Femur (tissue), 1 donor: ENCODE measurements at places on chromosomes 12 and 14.

- DNase-seq: no peak
Observed at GRCh38 chr14:98694541-98694940, 577.5 kb downstream of the BCL11B start.

DNA sequence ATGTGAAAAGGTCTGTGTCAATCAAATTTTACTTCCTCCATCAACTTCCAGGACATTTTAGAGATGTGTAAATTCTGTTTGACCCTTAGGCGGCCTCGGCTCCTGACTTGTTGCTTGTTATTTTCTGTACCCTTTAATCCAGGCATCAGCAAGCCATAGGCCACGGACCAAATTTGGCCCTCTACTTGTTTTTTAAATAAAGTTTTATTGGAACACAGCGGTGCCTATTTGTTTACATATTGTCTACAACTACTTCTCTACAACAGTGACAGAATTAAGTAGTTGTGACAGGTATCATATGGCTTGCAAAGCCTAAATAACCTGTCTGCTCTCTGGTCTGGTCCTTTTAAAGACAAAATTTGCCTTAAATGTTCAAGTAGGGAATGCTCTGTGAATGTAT is 132.1 kb downstream of the AACS start:
- DNase-seq: no peak

DNA sequence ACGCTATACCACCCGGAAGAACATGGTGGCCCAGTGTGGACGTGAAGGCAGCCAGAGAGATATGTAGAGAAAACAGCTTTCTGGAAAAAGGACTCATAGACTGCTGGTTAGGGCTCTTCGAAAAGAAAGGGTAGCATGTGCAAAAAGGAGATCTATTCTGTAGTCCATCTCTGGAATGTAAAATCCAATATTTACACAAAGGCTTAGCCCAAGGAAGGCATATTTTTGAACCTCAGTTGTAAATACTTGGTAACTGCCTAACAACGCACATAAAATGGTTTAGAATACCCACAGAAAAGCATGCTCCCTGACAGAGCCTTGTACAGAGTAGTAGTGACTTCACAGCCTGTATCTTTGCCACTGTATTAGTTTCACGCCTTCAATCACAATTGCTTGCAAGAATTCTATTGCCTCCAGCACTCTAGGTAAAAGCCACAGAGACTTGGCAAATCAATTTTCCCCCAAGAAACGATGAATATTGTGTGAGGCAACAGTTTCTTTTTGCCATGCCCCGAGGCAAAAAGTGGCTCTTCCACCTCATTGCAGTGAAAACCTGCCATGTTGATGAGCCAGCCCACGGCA is 59.2 kb downstream of the TRIM9 start:
- DNase-seq: no peak

DNA sequence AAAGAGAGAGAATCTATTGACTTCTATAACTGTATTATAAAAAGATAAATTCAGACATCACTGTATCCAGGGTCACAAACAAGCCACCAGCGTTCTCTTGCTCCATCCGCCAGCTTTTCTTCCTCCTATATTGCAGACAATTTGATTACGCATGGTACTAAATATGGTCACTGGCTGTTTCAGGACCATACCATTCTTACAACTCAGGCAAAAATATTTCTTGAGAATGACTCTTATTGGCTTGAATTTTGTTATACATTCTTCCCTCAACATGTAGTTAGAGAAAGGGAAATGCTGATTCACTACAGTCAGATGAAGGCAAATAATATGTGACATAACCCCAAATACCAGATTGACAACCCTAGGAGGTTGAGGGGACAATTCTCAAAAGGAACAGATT is 101.3 kb downstream of the SLC6A15 start:
- no peak for DNase-seq

- no peak for DNase-seq
Observed at GRCh38 chr12:42135259-42135814, 9.3 kb downstream of the GXYLT1 start.

DNA sequence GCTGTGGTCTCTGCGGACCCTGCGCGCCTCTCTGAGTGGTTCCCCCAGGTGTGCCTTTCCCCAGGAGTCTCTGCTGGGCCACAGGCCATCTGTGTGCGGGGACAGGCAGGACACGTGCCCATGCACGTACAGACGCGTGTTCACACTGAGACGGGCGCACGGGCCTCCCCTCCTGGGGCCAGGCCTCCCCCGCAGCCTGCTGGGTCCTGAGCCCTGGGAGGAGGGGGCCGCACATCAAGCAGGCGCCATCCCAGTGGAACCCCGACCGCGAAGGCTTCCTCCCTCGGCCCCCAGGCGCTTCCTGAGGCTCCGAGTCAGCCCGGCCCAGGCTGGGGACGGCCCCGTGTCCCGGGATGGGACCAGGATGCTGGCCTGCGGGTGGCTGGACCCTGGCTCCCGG is 39.7 kb downstream of the LRCOL1 start:
- no peak for DNase-seq

DNA sequence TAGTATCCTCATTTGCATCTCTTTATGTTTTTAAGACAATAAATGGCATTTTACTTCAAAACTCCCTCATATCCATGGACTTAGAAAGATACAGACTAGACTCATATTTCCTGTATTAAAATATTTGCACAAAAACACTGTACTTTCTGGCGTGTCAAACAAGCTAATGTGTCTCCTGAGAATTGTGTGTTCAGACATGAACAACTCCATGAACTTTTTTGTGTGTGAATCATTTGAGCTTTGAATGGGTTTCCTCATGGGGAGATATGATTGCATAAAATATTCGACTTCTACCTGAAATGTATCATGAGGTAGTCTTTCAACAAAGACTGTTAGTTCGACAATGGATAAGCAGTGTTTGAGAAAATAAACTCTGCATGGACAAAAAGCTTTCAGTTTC is 58.8 kb downstream of the TMEM30B start:
- no peak for DNase-seq

- no peak for DNase-seq
Observed at GRCh38 chr14:33393895-33394368, 455.3 kb downstream of the NPAS3 start.

- DNase-seq: no peak
Observed at GRCh38 chr14:68888025-68888850, 90.9 kb downstream of the ACTN1 start.

DNA sequence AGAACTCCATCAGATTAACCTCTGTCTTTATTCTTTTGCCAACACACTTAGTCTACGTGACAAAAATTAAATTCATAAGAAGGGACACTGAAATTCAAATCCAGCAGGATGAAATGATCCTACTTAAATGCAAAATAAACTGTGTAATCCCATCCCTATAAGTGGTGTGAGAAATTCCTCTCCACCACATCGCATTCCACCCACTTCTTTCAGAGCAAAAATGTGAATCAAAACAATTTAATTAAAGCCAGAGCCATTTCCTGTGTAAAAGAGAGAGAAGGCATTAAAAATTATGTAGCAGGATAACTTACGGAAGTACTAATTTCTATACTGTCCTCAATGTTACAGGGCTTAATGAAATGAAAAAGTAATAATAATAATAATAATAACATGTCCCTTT is 844.3 kb downstream of the GALC start:
- DNase-seq: no peak

- no peak for DNase-seq
Observed at GRCh38 chr12:83318386-83319098, 631.8 kb downstream of the TMTC2 start.

DNA sequence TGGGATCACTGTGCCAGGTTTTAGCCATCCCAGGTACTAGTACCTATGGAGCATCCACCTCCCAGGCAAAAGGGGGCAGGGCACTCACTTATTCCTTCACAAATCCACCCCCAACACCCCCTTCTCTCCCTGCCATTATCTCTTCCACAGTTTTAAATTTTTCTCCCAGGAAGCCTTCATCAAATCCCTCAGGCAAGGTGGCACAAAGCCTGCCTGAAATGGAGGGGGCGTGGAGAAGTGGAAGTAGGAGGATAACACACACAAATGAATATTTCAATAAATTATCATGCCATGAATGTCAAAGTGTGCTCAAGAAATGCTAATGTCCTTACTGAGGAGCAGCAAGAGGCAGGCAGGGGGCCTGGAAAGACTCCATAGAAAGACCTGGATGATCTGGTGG is 4.7 kb upstream of the CHST11 start:
- no peak for DNase-seq

DNA sequence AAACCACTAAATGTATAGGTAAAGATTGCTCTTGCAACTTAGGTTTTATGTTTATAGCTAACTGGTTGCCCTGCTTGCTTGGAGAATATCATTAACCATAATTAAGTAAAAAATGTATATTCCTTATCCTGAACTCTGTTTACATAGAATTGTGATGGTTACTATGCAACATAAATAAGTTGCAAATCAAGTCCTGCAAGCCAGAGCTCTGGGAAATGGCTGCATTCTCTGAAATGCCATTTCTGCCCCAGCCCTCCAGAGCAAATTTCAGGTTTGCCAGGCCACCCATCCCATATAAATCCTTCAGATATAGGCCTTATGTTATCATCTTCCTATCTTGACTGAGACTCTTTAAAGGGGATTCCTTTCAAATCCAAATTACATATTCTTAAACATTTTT is 118.4 kb upstream of the MYF6 start:
- DNase-seq: no peak

DNA sequence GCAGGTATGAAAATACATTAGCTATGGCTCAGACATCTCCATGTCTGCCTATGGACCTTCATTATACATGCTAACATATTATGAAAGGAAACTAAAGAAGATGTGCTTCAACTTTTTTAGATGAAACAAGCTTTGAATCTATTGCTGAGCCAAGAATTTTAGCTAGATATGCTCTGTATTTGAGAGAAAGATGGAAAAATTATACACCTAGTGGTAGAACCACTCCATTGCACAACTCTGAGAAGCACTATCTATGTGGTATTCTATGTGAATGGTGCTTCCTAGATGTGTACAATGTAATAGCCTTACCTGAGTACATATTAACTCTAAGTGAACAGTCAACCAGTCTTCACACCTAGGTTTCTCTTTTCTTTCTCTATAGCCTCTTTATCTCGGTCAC is 17.3 kb downstream of the EPYC start:
- no peak for DNase-seq

DNA sequence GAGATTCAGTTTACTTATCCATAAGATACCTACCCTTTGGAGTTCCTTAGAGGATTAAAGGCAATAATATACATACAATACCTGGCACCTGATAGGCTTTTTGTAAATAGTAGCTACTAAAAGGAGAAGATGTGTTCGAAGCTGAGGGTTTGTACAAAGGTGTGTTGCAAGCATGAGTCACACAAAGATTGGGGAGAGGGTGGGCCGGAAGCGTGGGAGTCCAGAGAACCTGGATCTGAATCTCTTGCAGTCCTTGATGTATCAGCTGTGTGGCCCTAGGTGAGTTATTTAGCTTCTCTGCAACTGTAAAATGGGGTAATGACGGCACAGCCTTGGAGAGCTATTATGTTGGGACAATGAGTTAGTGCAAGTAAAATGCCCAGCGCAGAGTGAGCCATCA is 61.6 kb upstream of the PSMC1 start:
- no peak for DNase-seq

GRCh38 chr12:23464241-23464812 is 485.1 kb downstream of the SOX5 start:
- no peak for DNase-seq

DNA sequence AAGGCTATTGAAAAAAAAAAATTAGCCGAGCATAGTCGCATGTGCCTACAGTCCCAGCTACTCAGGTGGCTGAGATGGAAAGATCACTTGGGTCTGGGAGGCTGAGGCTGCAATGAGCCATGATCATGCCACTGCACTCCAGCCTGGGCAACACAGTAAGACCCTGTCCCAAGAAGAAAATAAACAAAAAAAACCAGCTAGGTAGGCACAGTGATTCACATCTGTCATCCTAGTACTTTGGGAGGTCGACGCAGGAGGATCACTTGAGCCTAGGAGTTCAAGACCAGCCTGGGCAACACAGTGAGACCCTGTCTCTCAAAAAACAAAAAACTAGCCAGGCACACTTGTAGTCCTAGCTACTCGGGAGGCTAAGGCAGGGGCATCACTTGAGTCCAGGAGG is 8.2 kb downstream of the SARNP start:
- DNase-seq: no peak

- DNase-seq: no peak
Observed at GRCh38 chr12:11906286-11906935, 164.3 kb upstream of the BCL2L14 start.

- no peak for DNase-seq
Observed at GRCh38 chr12:54404061-54405004, 14.7 kb downstream of the ITGA5 start.

- no peak for DNase-seq
Observed at GRCh38 chr14:95664066-95664465, 22.2 kb upstream of the TCL1B start.

GRCh38 chr14:101022916-101023435 is 119.5 kb upstream of the RTL1 start:
- DNase-seq: peak; percentile 16

GRCh38 chr14:20472536-20473169 is 3.4 kb downstream of the PNP start:
- no peak for DNase-seq

GRCh38 chr12:69658203-69658602 is 40.9 kb downstream of the BEST3 start:
- DNase-seq: no peak

DNA sequence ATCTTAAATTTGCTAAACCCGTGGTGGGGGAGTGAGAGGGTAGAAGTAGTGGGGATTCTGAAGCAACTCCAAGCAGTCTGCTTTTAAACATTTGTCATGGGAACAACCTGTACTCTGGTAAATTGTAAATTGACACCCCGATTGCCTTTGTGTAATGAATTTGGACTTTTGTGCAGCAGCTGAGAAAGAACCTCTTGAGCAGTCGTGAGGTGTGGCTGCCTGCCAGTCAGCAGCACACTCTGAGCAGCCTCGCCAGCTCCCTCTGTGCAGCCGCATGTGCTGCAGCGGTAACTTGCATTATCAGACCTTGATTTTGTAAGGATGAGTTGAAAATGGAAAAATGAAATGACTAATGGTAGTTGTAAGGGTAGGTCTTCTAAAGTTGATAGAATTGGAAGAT is 74.3 kb downstream of the SUSD6 start:
- peak; percentile 68 for DNase-seq

DNA sequence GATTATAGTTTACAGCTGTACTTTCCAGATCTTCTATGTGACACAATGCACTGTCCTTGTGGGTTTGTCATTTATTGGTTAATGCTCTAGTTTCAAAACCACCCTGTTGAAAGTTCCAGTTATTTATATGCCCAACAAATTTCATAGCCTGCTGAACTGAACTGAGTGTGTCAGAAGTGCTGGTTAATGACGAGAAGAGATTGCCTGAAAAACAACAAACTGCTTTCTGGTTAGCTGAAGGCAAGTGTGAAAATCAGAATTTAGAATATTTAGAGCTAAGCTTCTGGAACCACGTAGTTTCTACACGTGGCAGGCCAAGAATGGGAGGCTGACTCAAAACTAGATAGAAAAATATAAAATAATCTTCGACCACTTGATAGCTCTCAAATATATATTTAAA is 19.1 kb upstream of the RIN3 start:
- no peak for DNase-seq

- DNase-seq: no peak
Observed at GRCh38 chr12:9144730-9145106, 29.0 kb upstream of the A2M start.
